ENCODE measurements at places on chromosomes 2 and 18.

- no peak for DNase-seq
Measured at GRCh38 chr2:157848213-157848612, 27.9 kb downstream of the ACVR1 start.

DNA sequence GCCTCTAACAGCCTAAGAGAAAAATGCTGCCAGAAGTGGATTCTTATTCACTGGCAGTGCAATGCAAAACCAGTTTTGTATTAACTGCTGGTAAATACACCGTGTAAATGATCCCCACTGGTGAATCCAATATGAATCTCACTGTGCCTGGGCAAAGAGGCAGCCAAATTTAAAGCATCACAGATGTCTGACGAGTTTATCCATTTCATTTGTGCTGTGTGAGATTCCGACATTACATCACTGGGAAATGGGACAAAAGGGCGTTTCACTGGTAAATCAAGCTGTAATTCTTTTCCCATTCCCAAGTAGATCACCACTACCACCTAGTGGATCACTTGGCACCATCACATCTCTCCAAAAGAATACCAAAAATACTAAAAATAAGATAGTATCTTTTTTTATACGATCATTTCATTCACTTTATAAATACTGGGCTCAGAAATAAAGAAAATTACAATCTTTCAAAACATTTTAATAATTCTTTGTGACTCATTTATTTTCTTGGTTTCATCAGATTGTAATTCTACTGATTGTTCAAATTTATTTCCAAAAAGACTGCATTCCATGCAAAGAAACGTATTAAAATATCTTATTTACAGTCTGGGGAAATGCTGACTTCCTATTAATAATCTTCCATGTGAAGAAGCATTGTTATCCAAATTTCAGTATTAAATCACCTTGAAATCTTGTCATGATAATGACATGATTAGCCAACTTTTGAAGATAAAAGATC, 125.6 kb downstream of the GRB14 start:
- no peak for DNase-seq

DNA sequence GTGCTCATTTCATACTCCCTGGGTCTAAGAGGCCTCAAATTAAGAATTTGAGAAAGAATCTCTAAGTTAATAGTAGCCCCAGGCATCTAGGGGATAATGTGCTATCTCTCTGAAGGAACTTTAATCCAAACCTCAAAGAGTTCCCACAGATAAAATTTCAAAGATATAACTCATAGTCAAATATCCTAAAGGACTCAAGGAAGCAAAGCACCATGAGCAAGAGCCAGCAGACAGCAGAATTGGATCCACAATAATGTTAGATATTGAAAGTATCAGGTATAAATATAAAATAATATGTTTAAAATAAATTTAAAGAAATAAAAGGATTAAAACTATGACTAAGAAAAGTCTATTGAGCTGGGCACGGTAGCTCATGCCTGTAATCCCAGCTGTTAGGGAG, 31.7 kb upstream of the SIX3 start:
- no peak for DNase-seq

DNA sequence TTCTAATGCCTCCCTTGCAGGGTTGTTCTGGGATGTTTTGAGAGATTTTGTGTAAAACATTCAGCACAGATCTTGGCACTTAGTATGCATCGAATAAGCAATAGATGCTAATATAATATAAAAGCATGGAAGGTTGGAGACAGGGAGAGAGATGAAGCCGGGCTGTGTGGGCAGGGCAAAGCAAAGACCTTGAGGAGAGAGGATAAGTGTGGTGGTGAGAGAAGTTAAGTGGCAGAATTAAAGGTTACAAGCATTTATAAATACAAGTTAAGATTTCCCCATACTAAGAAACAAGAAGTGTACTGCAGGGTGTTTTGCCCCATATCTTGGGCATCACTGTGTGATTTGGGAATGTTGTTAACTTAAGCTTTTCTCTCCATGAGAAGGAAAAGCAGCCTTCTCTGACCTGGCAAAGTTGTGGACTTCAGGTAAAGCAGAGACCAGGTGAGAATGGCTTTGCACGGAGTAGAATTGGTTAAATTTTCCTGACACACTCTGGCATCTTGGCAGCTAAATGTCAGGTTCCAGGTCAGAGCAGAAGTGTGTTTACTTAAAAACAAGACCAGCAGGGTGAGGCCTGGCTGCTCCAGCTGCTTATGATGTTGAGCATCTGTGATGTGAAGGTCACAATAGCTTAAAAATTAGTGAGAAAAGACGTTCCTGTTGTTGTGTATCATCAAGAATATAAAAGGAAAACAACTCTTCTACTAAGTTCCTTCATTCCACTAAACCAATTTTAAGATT, 288.5 kb upstream of the HNMT start:
- no peak for DNase-seq

- DNase-seq, result no peak
Measured at GRCh38 chr2:30869988-30870387, 62.7 kb upstream of the CAPN13 start.

DNA sequence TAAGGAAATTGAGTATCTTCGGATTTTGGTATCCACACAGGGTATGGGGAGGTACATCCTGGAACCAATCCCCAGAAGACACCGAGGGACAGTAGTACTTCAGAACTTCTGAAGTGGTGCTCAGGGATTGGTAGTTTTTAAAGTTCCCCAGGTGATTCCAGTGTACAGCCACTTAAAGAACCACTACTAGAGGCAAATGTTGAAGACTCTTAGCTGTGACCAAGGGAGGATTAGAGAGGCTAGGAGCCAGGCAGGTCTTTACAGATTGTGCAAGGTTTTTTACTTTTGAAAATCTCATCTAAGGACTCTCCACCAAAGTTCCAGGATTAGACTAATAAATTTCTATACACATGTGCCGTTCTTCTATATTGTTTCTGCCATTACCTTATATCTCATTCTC, 52.9 kb upstream of the GLS start:
- DNase-seq, result no peak

- no peak for DNase-seq
Measured at GRCh38 chr18:23225503-23225902, 90.2 kb downstream of the CABLES1 start.

- no peak for DNase-seq
Measured at GRCh38 chr2:120471166-120471565, 125.2 kb downstream of the INHBB start.

GRCh38 chr2:191869781-191870180, 22.9 kb upstream of the CAVIN2 start:
- DNase-seq, result no peak

DNA sequence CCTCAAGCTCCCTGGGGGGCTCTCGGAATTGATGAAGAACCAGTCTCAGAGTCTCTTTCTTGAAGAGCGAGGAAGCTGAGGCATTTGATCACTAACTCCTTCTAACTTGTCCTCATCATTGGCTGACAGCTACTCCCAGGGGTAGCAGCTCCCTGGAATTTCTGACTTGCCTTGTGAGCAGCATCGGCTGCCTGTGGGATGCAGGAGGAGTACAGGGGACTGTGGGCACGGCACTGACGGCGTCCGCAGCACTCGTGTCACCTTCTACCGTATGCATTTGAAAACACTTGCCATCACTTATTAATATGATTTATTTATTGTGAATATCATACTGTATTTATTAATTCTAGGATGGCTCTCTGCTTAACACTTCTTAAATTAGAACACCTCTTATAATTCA, 175.0 kb downstream of the MIB1 start:
- DNase-seq, result no peak

DNA sequence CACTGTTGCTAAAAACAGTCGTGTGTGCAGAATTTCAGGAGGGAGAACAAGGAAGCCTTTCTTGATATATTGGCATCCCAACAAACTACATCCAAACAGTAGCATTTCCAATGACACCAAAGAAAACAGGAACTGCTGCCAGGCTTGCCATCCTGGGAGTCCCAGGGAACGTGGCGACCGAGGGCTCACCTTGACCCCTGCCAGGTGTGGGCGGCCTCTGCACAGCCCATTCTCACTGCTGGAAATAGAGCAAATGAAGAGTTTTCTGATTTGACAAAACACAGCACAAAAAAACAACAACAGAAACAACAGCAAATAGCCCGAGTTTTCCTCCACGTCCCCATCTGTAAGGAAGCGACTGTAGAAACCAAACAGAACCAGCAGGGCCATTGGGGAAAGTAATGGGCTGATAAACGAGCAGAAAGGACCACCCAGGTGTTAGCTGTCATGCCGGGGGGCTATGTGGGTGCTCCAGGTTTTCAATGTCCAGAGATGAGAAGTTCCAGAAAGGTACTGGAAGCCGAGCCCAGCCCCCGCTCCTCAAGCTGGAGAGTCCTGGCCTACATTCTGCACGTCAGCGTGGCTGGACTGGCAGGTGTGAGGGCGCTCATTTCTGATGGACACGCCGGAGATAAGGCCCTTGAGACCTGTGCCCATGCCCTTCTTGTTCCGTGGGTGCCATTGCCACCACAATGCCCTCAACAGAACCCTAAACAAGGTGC, 80.8 kb downstream of the TWIST2 start:
- no peak for DNase-seq

DNA sequence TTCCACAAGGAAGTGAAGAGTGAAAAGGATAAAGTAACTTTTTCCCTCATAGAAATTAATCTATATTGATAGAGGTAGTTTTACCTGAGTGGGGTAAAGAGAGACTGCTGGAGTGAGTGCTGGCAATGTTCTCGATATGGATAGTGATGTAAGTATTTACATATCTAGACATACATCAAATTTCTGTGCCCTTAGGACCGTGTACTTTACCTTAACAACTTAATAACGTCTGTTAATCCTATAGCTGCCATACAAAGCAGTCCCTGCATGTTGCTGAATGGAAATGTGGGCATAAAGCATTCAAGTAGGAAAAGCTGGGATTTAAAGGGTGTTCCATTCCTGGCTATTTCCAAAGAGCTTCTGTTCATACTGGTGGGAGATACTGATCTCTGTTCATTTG, 162.4 kb upstream of the NOSTRIN start:
- no peak for DNase-seq

GRCh38 chr2:69149631-69150215, 136.7 kb downstream of the ANTXR1 start:
- DNase-seq, result no peak

DNA sequence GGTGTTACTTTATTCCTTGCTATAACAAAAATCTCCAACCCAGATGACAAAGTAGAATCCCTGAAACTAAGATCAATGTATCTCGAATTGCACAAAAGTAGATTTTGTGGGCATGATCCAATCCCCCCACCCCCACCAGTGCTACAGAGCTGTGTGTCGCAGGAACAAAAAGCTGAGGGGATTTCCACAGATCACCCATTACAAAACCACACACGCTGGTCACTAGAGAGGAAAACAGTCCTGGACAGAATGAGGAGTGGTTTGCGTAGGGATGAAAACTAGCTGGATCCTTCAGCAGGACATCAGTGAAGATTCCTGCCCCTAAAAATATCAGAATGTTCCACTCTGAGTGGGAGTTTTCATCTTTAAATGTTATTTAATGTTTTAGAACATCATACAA, 165.3 kb upstream of the STK17B start:
- no peak for DNase-seq

DNA sequence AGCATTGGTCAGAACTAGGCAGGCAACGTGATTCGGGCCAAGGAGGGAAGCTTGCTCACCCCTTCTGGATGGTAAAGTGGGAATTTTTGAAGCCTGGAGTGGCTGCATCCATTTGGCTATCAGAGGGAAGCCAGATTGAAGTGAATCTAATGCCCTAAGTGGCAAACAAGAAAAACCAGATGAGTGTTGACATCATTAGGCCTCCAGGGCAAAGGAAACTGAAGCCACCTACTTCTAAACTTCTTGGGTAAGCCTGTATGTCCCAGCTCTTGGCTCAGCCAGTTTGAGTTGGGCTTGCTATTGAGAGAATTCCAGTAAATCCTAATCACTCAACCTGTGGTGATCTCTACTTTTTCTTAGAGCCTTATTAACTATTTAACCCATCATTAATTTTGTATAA, 20.9 kb downstream of the SOX11 start:
- no peak for DNase-seq

- no peak for DNase-seq
Measured at GRCh38 chr2:239629926-239630617, 229.3 kb upstream of the HDAC4 start.

GRCh38 chr2:167342769-167343168, 454.5 kb downstream of the XIRP2 start:
- no peak for DNase-seq

DNA sequence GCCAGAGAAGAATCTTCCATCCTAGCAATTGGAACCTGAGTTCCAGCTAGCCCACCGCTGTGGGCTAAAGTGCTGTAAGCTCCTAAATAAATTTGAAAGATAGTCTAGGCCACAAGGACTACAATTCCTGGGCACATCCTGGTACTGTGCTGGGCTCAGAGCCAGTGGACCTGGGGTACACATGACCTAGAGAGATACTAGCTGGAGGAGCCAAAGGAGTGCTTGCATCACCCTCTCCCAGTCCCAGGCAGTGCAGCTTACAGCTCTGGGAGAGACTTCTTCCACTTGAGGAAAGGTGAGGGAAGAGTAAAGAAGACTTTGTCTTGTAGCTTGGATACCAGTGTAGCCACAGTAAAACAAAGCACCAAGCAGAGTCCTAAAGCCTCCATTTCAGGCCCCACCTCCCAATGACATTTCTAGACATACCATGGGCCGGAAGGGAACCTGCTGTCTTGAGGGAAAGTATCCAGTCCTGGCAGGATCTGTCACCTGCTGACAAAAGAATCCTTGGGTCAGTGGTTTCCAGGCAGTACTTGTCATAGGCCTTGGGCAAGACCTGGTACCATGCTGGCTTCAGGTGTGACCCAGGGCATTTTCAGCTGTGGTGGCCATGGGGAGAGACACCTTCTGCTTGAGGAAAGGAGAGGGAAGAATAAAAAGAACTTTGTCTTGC, 89.5 kb downstream of the TMEM185B start:
- DNase-seq, result no peak

DNA sequence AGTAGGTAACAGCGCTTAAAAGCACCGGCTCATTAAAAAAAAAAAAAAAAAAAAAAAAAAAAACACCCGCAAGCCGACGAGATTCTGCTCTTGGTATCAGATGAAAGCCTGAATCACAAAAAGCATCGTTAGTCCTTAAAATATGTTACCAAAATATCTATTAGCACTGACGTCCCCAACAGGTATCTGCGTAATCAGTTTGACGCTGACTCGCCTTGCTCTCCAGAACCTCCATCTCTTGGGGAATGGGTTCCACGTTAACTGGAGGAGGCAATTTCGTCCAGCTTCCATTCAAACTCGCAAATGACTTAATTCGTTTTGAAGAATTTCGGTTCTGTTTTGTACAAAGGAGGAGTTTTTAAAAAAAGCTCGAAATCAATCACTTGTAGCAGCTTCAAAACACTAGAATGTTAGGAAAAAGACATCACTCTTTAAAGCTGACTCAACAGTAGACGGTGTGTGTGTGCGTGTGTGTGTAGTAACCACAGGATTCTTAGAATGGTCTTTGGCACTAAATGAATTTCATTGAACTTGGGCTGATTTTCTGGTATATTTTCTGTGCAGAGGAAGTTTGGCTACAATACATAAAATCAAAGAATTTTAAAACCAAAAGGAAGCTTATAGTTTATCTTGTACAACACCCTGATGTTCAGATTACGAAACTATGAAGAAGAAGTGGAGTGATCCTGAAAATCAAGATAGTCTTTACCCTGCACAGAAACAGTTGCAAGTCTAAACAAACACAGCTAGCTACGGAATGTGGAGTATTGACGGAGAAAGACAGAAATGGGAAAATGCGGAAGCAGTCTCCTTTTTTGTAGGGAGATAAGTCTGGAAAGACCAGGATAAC, 1.1 kb upstream of the PGAP1 start:
- DNase-seq, result no peak
